Mesothelial cell of epicardium (in vitro differentiated cells): ENCODE measurements at places on chromosomes 16 and 17. TPM values are rescaled to one million over a fixed set of nuclear protein-coding genes. Genes with fewer than 3 reads are reported as not detected.

The TP53TG3B gene
- not detected in 3 replicates for total RNA-seq

The VASN gene
- total RNA-seq, result 36.7 to 37.6 TPM (median 37.5 TPM) in 3 replicates

The CLEC10A gene
- total RNA-seq, result not detected in 3 replicates

DNA sequence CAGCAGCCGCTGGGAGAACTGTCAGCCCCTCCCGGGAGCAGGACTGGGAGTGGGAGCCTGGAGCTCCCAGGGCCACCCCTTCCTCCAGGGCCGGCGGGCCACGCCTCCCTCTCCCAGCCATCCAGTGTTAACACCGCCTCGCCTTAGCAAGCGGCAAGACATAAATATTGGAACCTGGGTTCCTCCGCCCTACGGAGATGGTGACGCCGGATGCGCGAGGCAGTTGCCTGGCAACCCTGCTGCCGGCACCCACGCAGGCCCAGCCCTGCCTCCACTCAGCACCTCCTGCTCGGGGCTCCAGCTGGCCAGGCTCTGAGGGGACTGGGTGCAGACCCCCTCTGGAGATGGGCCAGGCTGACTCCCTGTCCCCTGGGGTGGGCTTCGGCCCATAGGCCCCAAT lies 27.4 kb upstream of the CACNA1H start:
- no peak for DNase-seq
- no peaks in the 10 kb centered on the region for H3K27me3 ChIP-seq
- H3K4me3 ChIP-seq, result no peak overlapping the region
- no peaks in the 10 kb centered on the region for H3K4me1 ChIP-seq
- no peak overlapping the region for H3K27ac ChIP-seq
- H3K36me3 ChIP-seq, result no peaks in the 10 kb centered on the region

DNA sequence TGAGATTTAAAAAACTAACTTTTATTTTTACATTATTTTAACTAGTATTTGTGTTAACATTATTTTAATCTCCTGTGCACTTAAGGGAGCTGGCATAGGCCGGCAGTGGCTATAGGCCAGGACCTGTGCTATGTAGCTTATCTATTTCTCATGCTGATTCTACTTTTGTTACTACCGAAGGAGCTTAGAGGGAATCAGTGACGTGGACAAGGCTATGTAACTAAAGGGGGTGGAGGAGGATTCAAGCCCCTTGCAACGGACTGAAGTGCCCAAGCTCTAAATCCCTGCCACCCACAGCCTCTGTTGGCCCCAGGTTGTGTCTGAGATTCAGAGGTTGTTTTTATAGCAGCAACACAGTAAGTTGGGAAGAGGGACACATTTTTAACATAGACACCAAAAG lies 356.4 kb downstream of the WWOX start:
- DNase-seq, result no peak
- H3K36me3 ChIP-seq, result no peaks in the 10 kb centered on the region
- H3K27me3 ChIP-seq, result no peaks in the 10 kb centered on the region
- H3K27ac ChIP-seq, result no peak overlapping the region
- H3K4me3 ChIP-seq, result no peak overlapping the region
- peaks cover 10% of the 10 kb centered on the region for H3K4me1 ChIP-seq

DNA sequence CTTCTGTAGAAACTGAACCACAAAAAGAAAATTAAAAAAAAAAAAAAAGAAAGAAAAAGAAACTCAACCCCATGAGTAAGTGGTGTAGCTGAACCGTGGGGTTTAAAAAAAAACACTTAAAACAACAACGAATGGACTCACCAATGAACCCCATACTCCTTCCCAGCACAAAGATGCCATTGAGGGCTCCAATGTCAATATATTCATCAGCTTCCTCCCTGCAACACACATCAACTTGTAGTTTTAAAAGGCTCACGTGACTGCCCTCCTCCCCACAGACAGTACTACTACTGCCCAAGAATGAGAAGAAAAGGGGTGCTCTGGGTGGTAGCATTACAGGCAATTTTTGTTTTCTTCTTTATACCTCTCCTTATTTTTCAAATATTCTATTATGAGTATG lies 3.3 kb upstream of the KLHL11 start:
- H3K4me3 ChIP-seq, result no peak overlapping the region
- no peaks in the 10 kb centered on the region for H3K27me3 ChIP-seq
- H3K27ac ChIP-seq, result no peak overlapping the region
- peaks cover 39% of the 10 kb centered on the region for H3K36me3 ChIP-seq

DNA sequence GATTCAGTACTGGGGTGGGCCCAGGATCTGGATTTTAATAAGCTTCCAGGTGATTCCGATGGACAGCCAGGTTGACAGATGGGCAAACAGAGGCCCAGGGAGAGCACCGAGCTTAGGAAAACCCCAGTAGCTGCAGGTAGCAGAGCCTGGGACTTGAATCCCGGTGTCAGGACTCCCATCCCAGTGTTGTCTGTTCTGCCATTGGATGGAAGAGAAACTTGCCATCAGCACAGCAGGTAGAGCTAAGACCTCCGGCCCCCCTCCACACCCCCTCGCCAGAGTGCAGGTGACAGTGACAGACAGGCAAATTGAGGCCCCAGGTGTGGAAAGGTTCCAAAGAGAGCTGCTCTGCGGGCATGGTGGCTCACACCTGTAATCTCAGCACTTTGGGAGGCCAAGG lies 12.4 kb downstream of the KATNB1 start:
- no peak overlapping the region for H3K4me3 ChIP-seq
- H3K4me1 ChIP-seq, result peaks cover 3% of the 10 kb centered on the region
- no peaks in the 10 kb centered on the region for H3K27me3 ChIP-seq
- H3K27ac ChIP-seq, result no peak overlapping the region
- peaks cover 22% of the 10 kb centered on the region for H3K36me3 ChIP-seq

DNA sequence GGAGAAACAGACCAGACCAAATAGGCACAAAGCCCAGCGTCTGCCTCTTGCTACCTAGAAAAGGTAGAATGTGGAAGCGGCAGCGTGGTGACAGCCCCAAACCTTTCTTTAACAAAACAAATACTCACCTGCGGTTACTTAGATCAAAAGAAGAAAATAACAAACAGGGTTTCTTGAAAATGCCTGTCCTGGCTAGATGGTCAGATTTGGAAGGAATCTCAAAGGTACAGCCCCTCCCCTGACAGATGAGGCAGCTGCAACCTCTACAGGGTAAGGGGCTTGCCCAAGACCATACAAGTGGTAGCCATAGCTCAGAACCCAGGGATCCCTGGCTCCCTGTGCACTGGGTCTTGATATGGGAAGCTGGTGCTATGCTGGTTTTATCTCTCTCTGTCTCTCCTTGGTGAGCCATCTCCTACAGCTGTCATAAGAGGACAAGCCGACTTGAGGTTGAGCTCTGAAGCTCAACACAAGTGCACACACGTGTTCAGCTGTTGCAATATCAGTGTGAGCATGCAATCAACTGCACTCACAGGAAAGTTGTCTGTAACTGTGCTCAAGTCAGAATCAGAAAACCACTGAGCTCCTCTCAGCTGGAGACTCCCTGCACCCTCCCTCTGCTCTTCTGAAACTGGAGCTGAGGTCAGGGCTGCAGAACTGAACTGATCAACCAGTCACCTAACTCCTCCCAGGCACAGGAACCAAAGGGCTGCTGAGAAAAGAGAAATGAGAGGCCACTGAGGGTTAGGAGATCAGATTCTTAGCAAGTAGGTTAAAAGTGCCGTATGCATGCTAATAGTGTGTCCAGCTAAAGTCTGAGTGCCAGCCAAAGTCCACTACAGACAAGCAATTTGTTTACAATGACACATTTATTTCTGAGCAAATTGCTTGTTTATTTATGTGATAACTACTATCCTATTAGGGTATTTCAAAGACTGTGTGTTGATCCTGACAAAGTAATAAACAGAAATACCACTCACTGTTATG lies 6.1 kb upstream of the RNF157 start:
- H3K27me3 ChIP-seq, result peaks cover 24% of the 10 kb centered on the region
- peaks cover 18% of the 10 kb centered on the region for H3K4me1 ChIP-seq

The ANKRD40CL gene
- total RNA-seq, result not detected in 3 replicates

The KRTAP2-4 gene
- total RNA-seq, result not detected in 3 replicates

DNA sequence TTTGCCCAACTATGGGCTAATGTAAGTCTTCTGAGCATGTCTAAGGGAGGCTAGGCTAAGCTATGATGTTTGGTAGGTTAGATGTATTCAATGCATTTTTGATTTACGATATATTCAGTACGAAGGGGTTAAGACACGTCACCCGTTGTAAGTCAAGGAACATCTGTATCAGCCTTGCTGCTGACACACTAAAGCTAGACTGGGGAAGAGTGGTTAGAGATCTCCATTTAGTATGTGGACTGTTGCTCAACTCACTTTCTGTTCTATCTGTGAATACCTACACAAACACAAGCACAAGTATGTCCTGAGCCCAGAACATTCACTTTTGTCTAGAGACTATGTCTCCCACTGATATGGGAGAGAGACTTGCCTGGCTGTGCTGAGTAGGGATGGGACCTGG lies 71.5 kb downstream of the VMP1 start:
- no peak overlapping the region for H3K4me3 ChIP-seq
- H3K27ac ChIP-seq, result peak overlapping the region; percentile 18
- no peaks in the 10 kb centered on the region for H3K27me3 ChIP-seq
- DNase-seq, result no peak

- H3K27ac ChIP-seq, result no peak overlapping the region
- H3K27me3 ChIP-seq, result peaks cover 43% of the 10 kb centered on the region
- H3K4me3 ChIP-seq, result no peak overlapping the region
- H3K4me1 ChIP-seq, result peaks cover 35% of the 10 kb centered on the region
- no peak for DNase-seq
These were observed 107.2 kb upstream of the FOXF1 start for GRCh38 chr16:86403085-86403484.

The FNDC8 gene
- total RNA-seq, result not detected in 3 replicates

The CCDC78 gene
- 2.5 to 3.2 TPM (median 2.7 TPM) in 3 replicates for total RNA-seq

GRCh38 chr16:396605-397004 lies 394 bp upstream of the NME4 start:
- no peak for DNase-seq
- H3K36me3 ChIP-seq, result peaks cover 4% of the 10 kb centered on the region
- peak overlapping the region; percentile 98 for H3K27ac ChIP-seq
- H3K4me3 ChIP-seq, result peak overlapping the region; percentile 89

DNA sequence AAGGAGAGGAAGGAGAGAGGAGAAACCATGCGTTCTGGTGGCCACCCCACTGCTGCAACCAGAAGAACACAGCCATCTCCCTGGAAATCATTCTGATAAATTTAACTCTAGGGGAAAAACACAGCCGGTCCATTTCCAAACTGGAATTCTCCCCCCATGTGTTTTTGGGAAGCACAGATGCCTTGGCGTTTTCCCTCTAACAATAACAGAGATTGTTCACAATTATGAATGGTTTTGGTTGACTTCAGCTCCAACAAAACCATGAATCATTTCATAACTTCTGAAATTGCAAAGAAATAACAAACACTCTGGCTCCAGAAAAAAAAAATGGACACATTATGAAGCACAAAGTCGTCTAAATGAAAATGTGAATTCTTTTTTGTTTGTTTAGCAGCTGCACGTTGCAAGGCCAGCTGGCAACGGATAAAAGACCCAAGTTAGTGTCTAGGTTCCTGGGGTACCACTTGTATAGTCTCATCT lies 46.2 kb downstream of the GNAO1 start:
- no peaks in the 10 kb centered on the region for H3K36me3 ChIP-seq
- H3K27ac ChIP-seq, result no peak overlapping the region
- no peaks in the 10 kb centered on the region for H3K4me1 ChIP-seq
- DNase-seq, result no peak
- no peaks in the 10 kb centered on the region for H3K27me3 ChIP-seq

The KRTAP9-8 gene
- not detected in 3 replicates for total RNA-seq

- H3K4me3 ChIP-seq, result no peak overlapping the region
- H3K27me3 ChIP-seq, result no peaks in the 10 kb centered on the region
- H3K36me3 ChIP-seq, result peaks cover 34% of the 10 kb centered on the region
- DNase-seq, result no peak
- no peak overlapping the region for H3K27ac ChIP-seq
- no peaks in the 10 kb centered on the region for H3K4me1 ChIP-seq
These were observed 9.5 kb downstream of the TXNL4B start for GRCh38 chr16:72083778-72084404.

The KRTAP16-1 gene
- total RNA-seq, result not detected in 3 replicates

The MILR1 gene
- 0.40 to 0.54 TPM in 2 of 3 replicates, not detected in the other for total RNA-seq

DNA sequence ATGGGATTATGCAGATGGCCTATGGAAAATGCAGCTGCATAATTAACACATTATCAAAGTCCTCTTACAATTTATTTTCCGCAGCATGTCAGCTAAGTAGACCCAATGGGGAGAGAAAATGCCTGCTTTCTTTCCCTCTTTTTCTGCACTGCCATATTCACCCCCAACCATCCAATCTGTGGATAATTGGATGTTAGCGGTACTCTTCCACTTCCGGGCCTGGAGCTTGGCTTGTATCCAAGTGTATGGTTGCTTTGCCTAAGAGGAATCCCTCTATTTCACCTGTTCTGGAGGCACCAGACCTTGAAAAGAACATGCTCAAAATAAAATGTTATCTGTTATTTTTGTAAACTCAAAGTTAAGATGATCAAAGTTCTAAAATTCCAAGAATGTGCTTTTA lies 41.1 kb upstream of the CACNG3 start:
- no peaks in the 10 kb centered on the region for H3K36me3 ChIP-seq
- no peak for DNase-seq
- H3K27ac ChIP-seq, result no peak overlapping the region
- no peak overlapping the region for H3K4me3 ChIP-seq
- H3K4me1 ChIP-seq, result no peaks in the 10 kb centered on the region

DNA sequence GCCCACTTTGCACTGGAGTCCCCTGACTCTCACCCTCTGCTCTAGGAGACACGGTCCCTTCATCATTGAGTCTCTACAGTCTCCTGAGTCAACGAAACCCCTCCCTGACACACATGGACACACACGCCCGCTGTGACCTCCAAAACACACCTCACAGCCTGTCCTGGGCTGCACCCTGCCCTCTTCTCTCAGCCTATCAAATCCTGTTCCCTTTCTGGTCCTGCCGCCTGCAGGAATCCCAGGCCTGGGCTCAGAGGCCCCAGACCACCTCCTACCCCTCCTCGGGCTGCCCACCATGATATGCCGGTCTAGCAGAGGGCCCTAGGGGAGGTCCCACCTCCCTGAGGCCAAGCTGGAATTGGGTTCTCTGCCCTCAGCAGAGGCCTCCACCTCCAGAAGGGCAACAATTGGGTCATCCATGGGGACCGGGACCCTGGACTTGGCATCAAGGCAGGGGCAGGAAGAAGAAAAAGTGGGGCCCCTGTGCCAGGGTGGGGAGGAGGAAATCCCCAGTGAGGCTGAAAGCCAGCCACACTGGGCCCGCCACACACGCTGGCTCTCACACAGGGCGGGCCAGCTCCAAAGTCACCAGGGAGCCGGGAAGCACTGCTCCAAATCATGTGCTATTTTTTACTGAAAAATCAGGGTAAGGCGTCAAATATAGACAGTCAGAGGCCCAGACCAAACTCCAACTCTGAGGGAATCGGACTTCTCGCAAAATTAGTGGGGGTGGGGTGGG lies 3.4 kb downstream of the PPP1R9B start:
- H3K36me3 ChIP-seq, result peaks cover 18% of the 10 kb centered on the region
- no peak for DNase-seq
- H3K4me1 ChIP-seq, result peaks cover 30% of the 10 kb centered on the region
- H3K27me3 ChIP-seq, result no peaks in the 10 kb centered on the region
- peak overlapping the region; percentile 80 for H3K27ac ChIP-seq
- peak overlapping the region; percentile 74 for H3K4me3 ChIP-seq

GRCh38 chr17:71970312-71970711 lies 150.5 kb upstream of the SOX9 start:
- no peaks in the 10 kb centered on the region for H3K36me3 ChIP-seq
- DNase-seq, result no peak
- H3K4me3 ChIP-seq, result no peak overlapping the region
- H3K27me3 ChIP-seq, result peaks cover 2% of the 10 kb centered on the region
